Uterus (tissue), 4 donors: ENCODE measurements at places on chromosomes 5 and 9. TPM values are rescaled to one million over a fixed set of nuclear protein-coding genes. Genes with fewer than 3 reads are reported as not detected.

INSL6 gene
- total RNA-seq, result not detected

MZB1 gene
- total RNA-seq, result not detected

GRCh38 chr9:115730396-115730795 is 423.2 kb upstream of the PAPPA start:
- DNase-seq, result no peak

DNA sequence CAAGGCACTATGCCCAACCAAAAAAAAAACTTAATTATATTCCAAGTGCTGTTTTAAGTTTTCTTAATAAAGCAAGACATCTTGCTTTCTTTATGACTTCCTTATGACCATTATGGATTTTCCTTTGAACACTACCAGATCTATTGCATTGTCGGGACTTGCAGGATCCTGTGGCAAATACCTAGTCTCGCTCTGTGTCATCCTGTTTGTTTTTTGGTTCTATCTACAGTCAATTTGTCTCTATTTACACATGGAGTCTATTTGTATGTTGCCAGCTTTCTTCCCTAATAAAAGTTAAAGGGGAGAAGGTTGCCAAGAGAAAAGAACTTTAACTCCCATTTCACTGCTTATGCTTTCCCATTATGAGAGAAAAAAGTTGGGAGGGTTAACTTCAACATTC is 4.9 kb downstream of the HINT1 start:
- DNase-seq, result no peak
